Small intestine (tissue), 16 donors: ENCODE measurements at places on chromosomes 11 and 22. TPM values are rescaled to one million over a fixed set of nuclear protein-coding genes. Genes with fewer than 3 reads are reported as not detected.

GRCh38 chr11:2381494-2382128 is 4.5 kb downstream of the CD81 start:
- H3K27me3 ChIP-seq = no peaks in the 10 kb centered on the region
- peak overlapping the region; percentile 80 for H3K27ac ChIP-seq
- peaks cover 3% of the 10 kb centered on the region for H3K4me1 ChIP-seq
- no peak overlapping the region for H3K4me3 ChIP-seq
- DNase-seq = no peak

DCHS1 gene
- 0.27 TPM for polyA plus RNA-seq

DNA sequence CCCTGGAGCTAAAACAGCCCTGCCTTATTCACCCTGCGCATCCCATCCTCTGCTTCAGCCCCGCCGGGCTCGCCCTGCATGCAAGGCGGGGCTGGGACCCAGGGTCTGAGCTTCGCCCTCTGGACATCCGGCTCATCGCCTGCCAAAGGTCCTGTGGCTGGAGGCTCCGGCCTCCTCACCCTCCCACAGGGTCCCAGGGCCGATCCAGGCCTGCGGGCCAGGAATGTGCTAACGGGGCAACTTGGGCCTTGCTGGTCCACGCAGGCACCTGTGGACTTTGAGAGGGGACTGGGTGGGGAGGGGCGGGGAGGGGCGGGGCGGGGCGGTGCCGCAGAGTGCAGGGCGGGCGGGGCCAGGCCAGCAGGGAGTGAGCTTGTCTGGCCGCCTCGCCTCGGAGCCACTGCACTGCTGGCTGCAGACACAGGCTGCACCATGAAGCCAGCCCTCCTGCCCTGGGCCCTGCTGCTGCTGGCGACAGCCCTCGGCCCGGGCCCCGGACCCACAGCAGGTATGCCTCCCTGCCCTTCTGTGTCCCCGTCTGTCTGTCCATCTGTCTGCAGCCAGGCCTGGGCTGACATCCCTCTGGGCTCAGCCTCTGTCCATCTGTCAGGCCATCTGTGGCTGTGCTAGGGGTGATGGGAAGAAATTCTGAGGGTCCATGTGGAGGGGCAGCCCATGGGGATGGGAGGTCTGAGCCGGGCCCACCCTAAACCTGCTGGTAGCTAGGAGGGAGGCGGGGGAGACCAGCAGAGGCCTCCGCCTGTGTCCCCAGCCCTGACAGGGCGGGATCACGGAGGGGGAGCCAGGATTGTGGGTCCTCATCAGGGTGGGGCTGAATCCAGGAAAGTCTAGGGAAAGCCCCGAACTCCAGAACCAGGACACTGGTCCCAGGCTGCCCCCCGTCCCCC is at the start of gene SUSD2:
TSS of gene SUSD2 (plus strand) at position 400 of the 908 bp plus-strand sequence. CDS start at position 433, 33 bp downstream.
- no peaks in the 10 kb centered on the region for H3K27me3 ChIP-seq
- H3K27ac ChIP-seq = no peak within 1 kb of the TSS
- peaks cover 62% of the 10 kb centered on the region for H3K36me3 ChIP-seq
- peak; percentile 88 for DNase-seq
- H3K4me3 ChIP-seq = peak within 1 kb of the TSS; percentile 35

DNA sequence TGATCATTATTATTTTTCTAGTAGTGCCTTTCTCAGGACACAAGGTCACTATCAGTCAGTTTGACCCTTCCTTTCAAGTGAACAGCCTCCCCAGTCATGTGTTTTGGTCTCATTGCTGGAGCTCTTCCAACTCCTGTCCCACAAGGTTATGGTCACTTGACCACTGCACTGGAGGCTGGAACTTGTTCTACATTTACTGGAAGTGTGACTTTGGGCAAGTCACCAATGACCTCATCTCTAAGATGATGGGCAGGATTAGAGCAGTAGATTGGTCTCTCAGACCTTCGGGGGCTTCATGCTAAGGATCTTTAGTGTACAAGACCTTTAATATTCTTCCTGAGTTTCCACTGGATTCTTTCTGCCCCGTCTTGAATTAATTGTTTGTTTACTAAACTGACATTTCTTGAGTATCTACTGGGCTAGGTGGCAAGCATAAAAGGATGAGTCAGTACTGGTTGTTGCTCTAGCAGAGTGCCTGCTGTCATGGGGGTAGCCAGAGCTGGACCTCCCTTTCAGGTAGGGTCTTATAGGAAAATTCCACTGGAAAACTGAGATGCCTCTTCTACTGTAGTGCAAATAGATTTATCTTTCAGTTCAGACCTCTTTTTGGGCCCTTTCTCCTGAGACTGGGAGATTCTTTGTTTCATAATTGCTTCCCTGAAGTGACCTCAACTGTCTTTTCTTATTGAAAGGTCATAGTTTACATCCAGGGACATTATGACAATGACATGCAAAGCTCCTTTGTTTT is 106.8 kb downstream of the GRAMD1B start:
- H3K4me3 ChIP-seq = no peak overlapping the region
- DNase-seq = no peak
- no peak overlapping the region for H3K27ac ChIP-seq
- no peaks in the 10 kb centered on the region for H3K27me3 ChIP-seq
- no peaks in the 10 kb centered on the region for H3K4me1 ChIP-seq
- H3K36me3 ChIP-seq = no peaks in the 10 kb centered on the region

DNA sequence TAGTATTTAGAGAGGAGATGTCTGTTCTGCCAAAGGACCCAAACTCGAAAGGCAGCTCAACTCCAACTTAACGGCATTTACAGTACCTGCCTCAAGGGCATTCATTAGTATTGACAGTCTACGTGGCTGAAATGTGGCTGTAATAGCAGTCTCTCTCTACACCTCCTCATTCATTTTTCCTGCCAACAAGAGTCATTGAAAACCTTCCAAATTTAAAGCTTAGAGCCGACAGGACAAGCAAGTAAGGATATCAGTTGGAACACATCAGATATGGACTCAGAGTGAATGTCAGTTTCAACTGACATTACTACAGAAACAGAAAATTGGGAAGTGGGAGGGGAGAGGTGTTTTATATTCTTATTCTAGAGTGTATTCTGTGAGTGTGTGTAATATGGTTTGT is 253.1 kb downstream of the CADM1 start:
- no peaks in the 10 kb centered on the region for H3K4me1 ChIP-seq
- no peak overlapping the region for H3K27ac ChIP-seq
- no peak overlapping the region for H3K4me3 ChIP-seq
- no peaks in the 10 kb centered on the region for H3K36me3 ChIP-seq

DNA sequence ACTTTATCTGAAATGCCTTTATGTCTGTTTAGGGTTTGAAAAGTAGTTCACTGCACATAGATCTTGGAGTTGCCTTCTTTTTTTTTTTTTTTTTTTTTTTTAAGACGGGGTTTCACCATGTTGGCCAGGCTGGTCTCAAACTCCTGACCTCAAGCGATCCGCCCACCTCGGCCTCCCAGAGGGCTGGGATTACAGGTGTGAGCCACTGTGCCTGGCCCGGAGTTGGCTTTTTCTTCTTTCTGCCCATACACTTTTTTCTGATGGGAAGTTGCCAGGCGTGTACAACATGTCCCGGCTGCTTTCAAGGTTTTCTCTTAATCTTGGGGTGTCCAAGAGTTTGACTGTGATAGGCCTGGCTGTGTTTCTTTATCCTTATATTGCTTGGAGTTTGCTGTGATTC is 12.9 kb upstream of the GNB1L start:
- no peak overlapping the region for H3K4me3 ChIP-seq
- no peaks in the 10 kb centered on the region for H3K36me3 ChIP-seq
- no peaks in the 10 kb centered on the region for H3K27me3 ChIP-seq

RAB6A gene
- polyA plus RNA-seq = 93.8 TPM

- no peaks in the 10 kb centered on the region for H3K36me3 ChIP-seq
- H3K4me3 ChIP-seq = no peak overlapping the region
- H3K27ac ChIP-seq = no peak overlapping the region
These were observed 398.1 kb upstream of the API5 start for GRCh38 chr11:42913731-42914130.

KDM4E gene
- not detected for polyA plus RNA-seq

ACR gene
- polyA plus RNA-seq = not detected

SLC22A8 gene
- polyA plus RNA-seq = not detected

TMEM191C gene
- 3.0 TPM for polyA plus RNA-seq

GRCh38 chr11:131748151-131749050 is 378.0 kb downstream of the NTM start:
- H3K4me3 ChIP-seq = no peak overlapping the region
- H3K36me3 ChIP-seq = no peaks in the 10 kb centered on the region
- DNase-seq = peak; percentile 48
- no peak overlapping the region for H3K27ac ChIP-seq

ART5 gene
- not detected for polyA plus RNA-seq

GRCh38 chr11:110376711-110377324 is 52.9 kb upstream of the FDX1 start:
- no peaks in the 10 kb centered on the region for H3K36me3 ChIP-seq
- H3K27me3 ChIP-seq = no peaks in the 10 kb centered on the region
- H3K4me3 ChIP-seq = no peak overlapping the region

DNA sequence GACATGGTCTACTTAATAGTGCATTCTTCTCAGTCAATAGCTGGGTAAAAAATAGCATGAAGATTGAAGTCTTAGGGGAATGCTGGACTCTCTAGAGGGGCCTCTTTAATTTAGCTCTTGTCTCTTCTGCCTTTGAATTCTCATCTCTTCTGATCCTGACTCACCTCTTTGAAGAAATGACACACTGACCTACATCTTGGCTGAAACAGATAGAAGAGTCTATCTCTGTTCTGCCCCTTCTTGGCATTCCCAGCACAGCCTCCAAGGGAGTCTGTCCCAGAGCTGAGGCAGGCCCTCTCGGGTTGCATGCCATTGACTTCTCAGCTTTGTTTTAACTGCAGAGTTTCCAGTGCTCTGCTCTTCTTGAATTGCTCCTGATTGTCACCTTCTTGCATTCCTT is 55.7 kb downstream of the PTPRJ start:
- no peaks in the 10 kb centered on the region for H3K36me3 ChIP-seq
- no peaks in the 10 kb centered on the region for H3K4me1 ChIP-seq
- H3K4me3 ChIP-seq = no peak overlapping the region

KRTAP5-10 gene
- not detected for polyA plus RNA-seq

- peak; percentile 59 for DNase-seq
- H3K27me3 ChIP-seq = no peaks in the 10 kb centered on the region
- peak overlapping the region; percentile 69 for H3K4me3 ChIP-seq
These were observed 942 bp upstream of the RPS6KA4 start for GRCh38 chr11:64357904-64358535.

GRCh38 chr11:46930089-46930488 is 6.5 kb upstream of the CSTPP1 start:
- no peaks in the 10 kb centered on the region for H3K4me1 ChIP-seq
- H3K4me3 ChIP-seq = no peak overlapping the region
- no peaks in the 10 kb centered on the region for H3K36me3 ChIP-seq
- peak; percentile 92 for DNase-seq
- peaks cover 2% of the 10 kb centered on the region for H3K27me3 ChIP-seq

DNA sequence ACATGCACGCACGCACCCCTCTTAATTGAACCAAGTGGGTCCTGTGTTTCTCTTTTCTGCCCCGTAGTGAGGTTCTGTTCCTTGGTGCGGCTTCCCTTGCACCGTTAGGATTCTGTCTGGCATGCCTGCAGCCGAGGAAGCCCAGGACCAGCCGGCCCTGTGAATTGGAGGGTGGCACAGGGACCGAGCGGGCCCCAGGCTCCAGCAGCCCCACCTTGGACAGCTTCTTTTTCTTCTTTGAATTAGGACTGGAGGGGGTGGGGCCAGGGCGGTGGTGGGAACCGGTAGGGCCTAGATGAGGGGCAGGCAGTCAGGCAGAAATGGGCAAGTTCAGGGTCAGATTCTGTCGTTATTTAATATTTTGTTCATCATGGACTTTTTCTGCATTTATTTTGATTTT is 94.7 kb downstream of the MPPED1 start:
- no peak overlapping the region for H3K4me3 ChIP-seq
- H3K27ac ChIP-seq = no peak overlapping the region
- DNase-seq = no peak
- no peaks in the 10 kb centered on the region for H3K4me1 ChIP-seq
- H3K27me3 ChIP-seq = no peaks in the 10 kb centered on the region
